ENCODE measurements at places on chromosomes 4 and X. TPM values are rescaled to one million over a fixed set of nuclear protein-coding genes. Genes with fewer than 3 reads are reported as not detected.
A peak's percentile ranks its signal among the peaks of the same experiment; 100 is the strongest.

- no peak overlapping the region for H3K27ac ChIP-seq
- H3K4me1 ChIP-seq = no peaks in the 10 kb centered on the region
- H3K4me3 ChIP-seq = no peak overlapping the region
These were observed 212.7 kb downstream of the GRID2 start for GRCh38 chr4:92516450-92516849.

DNA sequence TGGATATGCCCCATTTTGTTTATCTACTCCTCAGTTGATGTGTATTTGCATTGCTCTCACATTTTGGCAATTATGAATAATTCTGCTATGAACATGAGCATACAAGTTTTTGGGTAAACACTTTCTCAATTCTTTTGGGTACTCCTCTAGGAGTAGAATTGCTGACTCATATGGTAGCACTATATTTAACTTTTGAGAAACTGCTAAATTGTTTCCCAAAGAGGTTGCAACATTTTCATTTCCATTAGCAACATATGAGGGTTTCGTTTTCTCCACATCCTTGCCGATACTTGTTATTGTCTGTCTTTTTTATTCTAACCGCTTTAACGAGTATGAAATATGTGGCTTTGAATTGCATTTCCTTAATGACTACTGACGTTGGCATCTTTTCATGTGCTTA lies 185.4 kb downstream of the TSPAN5 start:
- H3K27me3 ChIP-seq = no peaks in the 10 kb centered on the region
- H3K27ac ChIP-seq = no peak overlapping the region
- H3K4me3 ChIP-seq = no peak overlapping the region
- peaks cover 17% of the 10 kb centered on the region for H3K4me1 ChIP-seq
- no peak for DNase-seq

- no peak overlapping the region for H3K4me3 ChIP-seq
- no peaks in the 10 kb centered on the region for H3K4me1 ChIP-seq
- no peak for DNase-seq
- H3K27ac ChIP-seq = no peak overlapping the region
These were observed 101.6 kb downstream of the FGF16 start for GRCh38 chrX:77548751-77549150.

Gene CT45A1
- polyA plus RNA-seq = 8.3 TPM

- no peak for DNase-seq
- peak overlapping the region; percentile 24 for H3K27ac ChIP-seq
- H3K27me3 ChIP-seq = no peaks in the 10 kb centered on the region
- peak overlapping the region; percentile 45 for H3K4me3 ChIP-seq
These were observed 1.6 kb downstream of the HTRA3 start for GRCh38 chr4:8270912-8271815.

Gene ADH1C
- 2.6 TPM for polyA plus RNA-seq

GRCh38 chr4:118381902-118382301 lies 29.1 kb upstream of the PRSS12 start:
- H3K36me3 ChIP-seq = no peaks in the 10 kb centered on the region
- DNase-seq = no peak
- H3K27ac ChIP-seq = no peak overlapping the region
- no peak overlapping the region for H3K4me3 ChIP-seq
- no peaks in the 10 kb centered on the region for H3K4me1 ChIP-seq
- H3K27me3 ChIP-seq = no peaks in the 10 kb centered on the region

DNA sequence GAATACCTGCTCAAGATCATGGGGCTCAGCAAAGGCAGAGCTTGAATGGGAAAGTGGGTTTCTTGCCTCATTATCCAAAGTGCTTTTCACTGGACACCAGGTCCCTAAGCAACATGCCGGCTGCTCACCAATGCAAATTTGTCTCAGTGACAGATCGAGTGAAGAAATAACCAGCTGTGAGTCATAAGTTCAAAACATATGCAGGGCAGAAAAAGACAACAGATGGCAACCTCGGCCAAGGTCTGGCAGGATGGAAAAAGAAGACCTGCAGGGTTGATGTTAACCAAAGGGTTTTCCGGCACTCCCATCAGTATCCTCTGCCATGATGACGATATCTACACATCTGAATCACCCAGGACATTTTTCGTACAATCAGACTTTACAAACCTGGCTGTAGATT lies 124.1 kb downstream of the AFAP1 start:
- H3K36me3 ChIP-seq = no peaks in the 10 kb centered on the region
- no peak for DNase-seq
- no peak overlapping the region for H3K4me3 ChIP-seq
- no peaks in the 10 kb centered on the region for H3K27me3 ChIP-seq
- H3K27ac ChIP-seq = no peak overlapping the region

DNA sequence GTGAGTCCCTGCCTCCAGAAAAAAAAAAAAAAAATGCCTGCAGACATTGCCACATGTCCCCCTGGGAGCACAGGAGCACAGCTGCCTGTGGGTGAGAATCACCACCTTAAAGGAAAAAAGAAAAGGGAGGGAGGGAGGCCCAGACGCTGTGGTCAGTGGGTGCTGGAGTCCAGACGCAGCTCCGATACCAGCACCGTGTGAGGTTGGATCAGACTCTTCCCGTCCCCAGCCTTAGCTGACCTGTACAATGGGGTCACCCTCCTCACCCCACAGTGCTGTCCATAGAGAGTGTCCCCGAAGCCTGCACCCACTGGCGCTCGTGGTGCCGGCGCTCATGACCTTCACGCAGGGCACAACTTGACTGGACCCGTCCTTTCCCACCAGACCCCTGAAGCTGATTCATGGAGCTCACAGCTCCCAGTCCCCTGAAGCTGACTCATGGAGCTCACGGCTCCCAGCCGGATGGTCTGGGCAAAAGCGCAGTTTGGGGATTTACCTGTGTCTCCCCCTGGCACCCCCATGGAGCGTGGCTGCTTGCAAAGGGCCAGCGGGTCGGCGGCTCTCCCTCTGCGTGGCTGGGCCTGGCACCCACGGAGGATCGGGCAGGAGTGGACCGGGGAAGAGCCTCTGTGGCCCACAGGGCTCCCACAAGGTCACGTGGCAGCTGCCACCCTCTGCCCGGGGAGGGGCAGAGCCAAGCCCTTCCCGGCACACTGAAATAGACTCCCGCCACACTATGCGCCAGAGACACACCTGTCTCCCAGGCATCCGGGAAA lies 31.4 kb downstream of the ABLIM2 start:
- no peaks in the 10 kb centered on the region for H3K4me1 ChIP-seq
- DNase-seq = no peak
- no peak overlapping the region for H3K27ac ChIP-seq
- no peaks in the 10 kb centered on the region for H3K36me3 ChIP-seq
- H3K27me3 ChIP-seq = no peaks in the 10 kb centered on the region

DNA sequence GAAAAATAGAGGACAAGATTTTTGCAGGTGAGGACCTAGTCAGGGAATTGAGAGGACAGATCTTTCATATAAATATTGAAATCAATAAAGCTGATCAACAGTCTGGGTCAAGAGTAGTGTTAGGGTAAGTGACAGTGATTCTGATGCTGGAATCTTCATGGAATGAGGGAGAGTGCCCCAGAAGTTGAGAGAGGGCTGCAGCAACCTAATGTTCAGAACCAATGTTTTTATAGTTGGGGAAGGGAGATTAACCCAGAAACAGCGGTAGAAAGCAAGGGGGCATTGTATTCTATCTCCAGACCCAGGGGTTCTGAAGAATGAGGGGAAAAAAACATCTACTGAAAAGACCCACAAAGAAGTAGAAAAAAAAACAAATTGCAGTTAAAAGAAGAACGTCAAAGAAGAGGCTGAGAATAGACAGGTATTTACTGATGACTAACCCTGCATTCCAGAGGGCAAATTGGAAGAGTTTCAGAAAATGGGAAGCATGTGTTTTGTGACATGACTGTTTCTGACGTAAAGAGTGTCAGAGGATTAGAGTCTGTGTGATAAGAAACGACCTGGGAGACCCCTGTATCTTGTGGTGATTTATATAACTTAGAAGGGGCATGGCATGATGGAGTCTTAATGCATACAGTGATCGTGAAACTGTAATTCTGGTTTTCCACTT lies 819.6 kb upstream of the EPHA5 start:
- H3K36me3 ChIP-seq = no peaks in the 10 kb centered on the region
- H3K4me3 ChIP-seq = no peak overlapping the region
- no peak overlapping the region for H3K27ac ChIP-seq
- DNase-seq = no peak
- H3K27me3 ChIP-seq = no peaks in the 10 kb centered on the region

DNA sequence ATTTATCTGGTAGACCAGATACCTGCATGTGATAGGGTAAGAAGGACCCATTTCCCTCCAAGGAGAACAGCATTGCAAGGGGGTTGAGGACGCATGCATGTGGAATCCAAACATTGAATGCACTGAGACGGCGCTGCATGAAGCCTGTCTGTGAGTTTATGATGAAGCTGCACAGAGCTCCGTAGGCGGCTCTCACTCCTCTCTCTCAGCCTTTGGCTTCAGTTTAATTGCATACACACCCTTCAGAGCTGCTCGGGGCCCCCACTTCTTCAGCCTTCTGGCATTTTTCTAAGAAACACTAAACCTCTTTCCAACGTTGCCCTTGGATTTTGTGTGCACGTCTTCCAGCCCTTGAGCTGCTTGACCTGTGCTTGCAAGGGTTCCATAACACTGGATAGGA lies 176.6 kb downstream of the DHRSX start:
- no peak for DNase-seq
- H3K4me1 ChIP-seq = no peaks in the 10 kb centered on the region
- no peaks in the 10 kb centered on the region for H3K36me3 ChIP-seq
- no peaks in the 10 kb centered on the region for H3K27me3 ChIP-seq
- no peak overlapping the region for H3K4me3 ChIP-seq

GRCh38 chr4:137541181-137541580 lies 8.9 kb upstream of the PCDH18 start:
- no peak for DNase-seq
- H3K27ac ChIP-seq = no peak overlapping the region
- H3K4me1 ChIP-seq = no peaks in the 10 kb centered on the region
- H3K36me3 ChIP-seq = no peaks in the 10 kb centered on the region
- H3K27me3 ChIP-seq = no peaks in the 10 kb centered on the region

Gene RXFP1
- polyA plus RNA-seq = 0.26 TPM

- no peaks in the 10 kb centered on the region for H3K4me1 ChIP-seq
- no peak overlapping the region for H3K4me3 ChIP-seq
- no peak overlapping the region for H3K27ac ChIP-seq
- H3K36me3 ChIP-seq = no peaks in the 10 kb centered on the region
These were observed 7.7 kb upstream of the STX18 start for GRCh38 chr4:4549534-4549933.

DNA sequence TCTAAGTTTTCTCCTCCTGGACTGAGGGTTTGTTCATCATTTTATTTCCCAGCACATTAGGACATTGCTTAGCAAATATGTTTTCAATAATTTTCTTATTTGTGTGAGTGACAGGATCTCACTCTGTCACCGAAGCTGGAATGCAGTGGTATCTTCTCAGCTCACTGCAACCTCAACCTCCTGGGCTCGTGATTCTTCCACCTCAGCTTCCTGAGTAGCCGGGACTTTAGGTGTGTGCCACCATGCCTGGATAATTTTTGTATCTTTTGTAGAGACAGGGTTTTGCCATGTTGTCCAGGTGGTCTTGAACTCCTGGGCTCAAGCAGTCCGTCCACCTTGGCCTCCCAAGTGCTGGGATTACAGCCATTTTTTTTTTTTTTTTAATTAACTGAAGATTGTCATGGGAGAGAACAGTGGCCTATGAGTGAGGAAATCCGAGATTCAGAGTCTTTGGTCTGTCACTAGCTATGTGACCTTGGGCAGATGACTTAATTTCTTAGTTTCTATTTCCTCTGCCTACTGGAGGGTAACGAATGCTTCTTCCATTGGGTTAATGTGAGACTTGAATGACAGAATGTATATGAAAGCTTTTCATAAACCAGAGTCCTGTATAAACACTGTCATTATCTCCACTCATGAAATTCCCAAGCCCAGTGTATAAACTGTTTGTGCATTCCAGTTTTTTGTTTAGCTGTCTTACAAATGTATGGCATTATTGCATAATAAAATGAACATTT lies 23.9 kb downstream of the MOB1B start:
- no peaks in the 10 kb centered on the region for H3K36me3 ChIP-seq
- H3K27me3 ChIP-seq = no peaks in the 10 kb centered on the region
- no peaks in the 10 kb centered on the region for H3K4me1 ChIP-seq
- no peak overlapping the region for H3K4me3 ChIP-seq
- H3K27ac ChIP-seq = no peak overlapping the region

DNA sequence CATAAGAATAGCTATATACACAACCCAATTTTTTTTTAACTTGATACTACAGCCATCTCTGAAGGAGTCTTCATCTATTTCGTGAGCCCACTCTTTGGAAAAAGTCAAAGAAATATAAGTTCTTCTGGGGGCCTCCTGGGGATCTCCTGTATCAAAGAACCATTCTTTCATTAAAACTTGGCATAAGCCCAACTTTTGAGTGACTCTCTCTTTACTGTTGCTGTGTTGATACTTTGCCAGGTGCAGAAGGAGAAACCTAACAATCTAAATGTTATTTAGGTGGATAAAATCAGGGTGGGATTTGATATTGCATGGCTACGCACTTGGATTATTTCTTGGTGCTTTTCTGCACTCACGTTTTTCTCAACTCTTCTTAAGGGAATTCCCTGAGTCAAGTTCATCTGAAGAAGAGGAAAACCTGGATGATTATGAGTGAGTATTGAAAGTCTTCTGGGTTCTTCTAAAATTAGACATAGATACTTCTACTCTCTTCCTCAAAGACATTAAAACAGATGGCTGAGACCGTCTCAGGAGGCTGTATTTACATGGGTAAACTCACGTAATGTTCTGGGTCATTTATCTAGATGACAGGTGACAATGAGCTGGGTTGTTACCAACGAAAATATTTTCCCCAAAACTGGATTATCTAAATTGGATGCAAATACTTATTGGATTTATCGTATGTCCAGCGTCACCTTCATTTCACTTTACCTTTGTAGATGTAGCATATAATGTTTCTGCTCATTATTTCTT lies 25.2 kb downstream of the BMX start:
- no peaks in the 10 kb centered on the region for H3K4me1 ChIP-seq
- no peaks in the 10 kb centered on the region for H3K27me3 ChIP-seq
- no peak for DNase-seq

DNA sequence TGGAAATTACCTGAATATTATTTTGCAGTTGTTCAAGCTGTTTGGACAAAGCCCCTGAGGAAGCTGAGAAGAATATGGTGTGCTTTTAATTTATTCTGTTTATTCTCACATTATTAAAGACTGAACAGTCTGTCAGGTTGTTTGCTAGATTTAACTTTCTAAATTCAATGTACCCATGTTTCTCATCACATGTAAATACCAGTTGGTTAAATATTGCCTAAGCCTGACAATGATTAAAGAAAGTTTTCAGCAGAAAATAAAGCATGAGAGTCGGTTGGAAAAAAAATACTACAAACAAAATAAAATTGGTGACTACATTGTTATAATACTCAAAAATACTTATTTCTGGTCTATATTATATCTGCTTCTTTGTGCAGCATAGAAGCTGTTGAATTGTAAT lies 1974.7 kb downstream of the ARAP2 start:
- no peak overlapping the region for H3K4me3 ChIP-seq
- no peaks in the 10 kb centered on the region for H3K27me3 ChIP-seq
- DNase-seq = no peak
- no peaks in the 10 kb centered on the region for H3K4me1 ChIP-seq

Gene SGMS2
- polyA plus RNA-seq = 24.2 TPM

DNA sequence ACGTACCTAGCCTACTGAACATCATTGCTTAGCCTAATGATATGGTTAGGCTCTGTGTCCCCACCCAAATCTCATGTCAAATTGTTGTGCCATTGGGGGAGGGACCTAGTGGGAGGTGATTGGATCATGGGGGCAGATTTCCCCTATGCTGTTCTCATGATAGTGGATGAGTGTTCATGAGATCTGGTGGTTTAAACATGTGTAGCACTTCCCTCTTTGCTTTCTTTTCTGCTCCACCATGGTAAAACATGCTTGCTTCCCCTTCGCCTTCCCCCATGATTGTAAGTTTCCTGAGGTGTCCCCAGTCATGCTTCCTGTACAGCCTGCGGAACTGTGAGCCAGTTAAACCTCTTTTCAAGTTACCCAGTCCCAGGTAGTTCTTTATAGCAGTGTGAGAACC lies 102.6 kb downstream of the RAPGEF2 start:
- H3K4me1 ChIP-seq = no peaks in the 10 kb centered on the region
- H3K27me3 ChIP-seq = no peaks in the 10 kb centered on the region
- H3K36me3 ChIP-seq = no peaks in the 10 kb centered on the region

All from testis (tissue), 5 donors.